ENCODE measurements at places on chromosomes 3 and 15.

- DNase-seq = no peak
Measured at GRCh38 chr3:62211675-62212429, 161.5 kb downstream of the FEZF2 start.

GRCh38 chr3:98536456-98537017, 4.8 kb downstream of the GPR15 start:
- DNase-seq = no peak

DNA sequence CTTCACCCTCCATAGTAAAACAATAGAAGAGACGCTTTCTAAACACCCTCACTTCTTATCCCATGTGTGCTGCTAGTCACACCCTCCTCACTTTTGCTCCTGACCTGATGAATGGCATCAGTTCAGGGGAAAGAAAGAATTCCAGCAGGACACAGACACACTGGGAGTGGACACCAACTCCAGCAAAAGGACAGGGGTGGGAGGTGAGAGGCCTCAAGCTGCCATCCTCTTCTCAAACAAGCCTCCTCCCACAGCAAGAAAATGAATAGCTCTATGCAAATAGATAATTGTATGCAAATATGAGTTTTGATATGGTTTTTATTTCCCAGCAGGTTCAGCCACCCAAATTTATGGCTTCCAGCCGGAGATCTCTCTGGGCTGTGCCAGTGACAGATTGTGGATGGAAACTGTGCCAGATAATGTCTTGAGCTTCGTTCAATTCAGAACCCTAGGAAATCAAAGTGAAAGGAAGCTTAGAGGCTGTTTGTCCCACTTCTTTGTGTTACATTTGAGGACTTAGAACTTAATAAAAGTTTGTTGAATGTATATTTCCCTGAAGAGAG, 209.3 kb upstream of the PPP2R3A start:
- DNase-seq = no peak

- no peak for DNase-seq
Measured at GRCh38 chr3:107855710-107856109, 235.1 kb downstream of the CD47 start.

- no peak for DNase-seq
Measured at GRCh38 chr15:98870788-98871187, 136.8 kb downstream of the PGPEP1L start.

DNA sequence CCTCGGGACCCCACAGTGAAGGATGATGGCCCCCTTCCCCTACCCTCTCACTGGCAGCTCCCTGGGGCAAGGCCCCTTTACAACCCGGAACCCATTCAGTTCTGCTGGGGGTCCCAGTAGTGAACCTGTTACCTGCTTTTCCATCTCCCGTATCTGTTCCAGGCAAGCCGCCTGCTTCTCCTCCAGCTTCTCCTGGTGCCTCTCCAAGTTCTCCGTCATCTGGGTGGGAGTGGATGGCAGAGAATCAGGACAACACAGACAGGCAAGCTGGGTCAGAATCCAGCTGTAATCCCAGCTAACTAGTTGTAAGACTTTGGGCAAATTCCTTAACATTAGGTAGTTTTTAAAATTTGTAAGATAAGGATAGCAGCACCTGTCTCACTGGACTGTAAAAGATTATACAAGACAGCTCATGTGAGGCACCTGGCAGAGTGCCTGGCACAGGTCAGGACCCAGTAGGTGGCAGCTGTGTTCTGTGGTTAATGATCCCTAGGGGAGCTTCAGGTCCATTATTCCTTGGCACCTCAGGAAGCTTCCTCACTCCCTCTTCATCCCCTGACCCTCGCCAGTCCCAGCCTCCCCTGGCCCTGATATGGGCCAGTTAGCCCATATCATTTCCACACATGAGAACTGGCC, 6.4 kb upstream of the ANKRD63 start:
- DNase-seq = no peak

DNA sequence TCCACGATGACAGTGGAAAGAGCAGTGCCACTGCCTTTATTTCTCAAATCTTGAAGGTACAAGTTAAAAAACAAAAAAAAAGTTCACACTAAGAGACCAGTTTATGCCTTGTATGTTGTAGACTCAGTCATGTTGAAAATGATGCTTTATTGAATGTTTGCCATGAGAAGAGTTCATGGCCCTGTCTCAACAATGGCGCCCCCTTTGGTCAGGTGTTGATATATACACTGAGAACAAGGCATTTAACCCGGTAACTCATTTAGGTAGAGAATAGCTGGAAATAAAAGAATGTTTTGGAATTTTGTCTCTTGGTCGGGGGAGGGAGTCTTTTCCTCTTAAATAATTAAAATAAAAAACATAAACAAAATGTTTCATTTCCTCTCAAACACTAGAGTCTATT, 145.6 kb upstream of the SLC2A2 start:
- no peak for DNase-seq

DNA sequence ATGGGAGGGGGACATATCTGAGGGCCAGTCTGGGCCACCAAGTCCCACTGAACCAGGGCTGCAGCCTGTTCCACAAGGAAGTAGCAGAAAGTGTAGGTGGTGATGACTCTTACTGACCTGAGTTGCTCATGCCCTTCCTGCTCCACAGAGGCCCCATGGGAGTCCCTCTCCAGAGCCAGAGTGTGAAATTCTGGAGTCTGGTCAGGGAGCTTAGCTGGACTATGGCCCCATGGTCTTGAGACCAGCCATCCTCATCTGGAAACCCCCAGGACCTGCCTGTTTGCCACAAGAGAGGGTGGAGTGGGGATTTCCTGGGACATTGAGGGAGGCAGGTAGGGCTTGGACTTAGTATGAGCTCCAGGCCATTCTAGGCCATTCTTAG, 3.0 kb downstream of the SPINT1 start:
- DNase-seq = no peak

GRCh38 chr3:98892263-98892662, 9.2 kb downstream of the DCBLD2 start:
- no peak for DNase-seq

GRCh38 chr15:44081026-44082013, 113.8 kb downstream of the FRMD5 start:
- DNase-seq = no peak

DNA sequence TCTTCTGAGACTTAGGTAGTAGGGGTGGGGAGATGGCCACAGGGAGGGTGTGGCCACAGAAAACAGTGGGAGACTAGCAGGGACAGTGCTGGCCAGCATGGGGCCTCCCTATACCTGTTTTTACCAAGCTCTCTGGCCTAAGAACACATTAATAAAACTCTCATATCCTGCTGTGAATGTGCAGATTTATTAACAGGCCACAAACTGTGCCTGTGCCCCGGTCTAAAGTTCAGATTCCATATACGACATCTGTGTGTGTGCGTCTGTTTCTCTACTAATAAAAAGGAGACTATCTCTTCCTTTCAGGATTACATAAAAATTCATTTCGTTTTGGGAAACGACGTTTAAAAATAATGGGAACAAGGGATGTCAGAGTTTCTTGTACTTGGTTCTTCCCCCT, 92.8 kb upstream of the ADAMTS17 start:
- DNase-seq = no peak

DNA sequence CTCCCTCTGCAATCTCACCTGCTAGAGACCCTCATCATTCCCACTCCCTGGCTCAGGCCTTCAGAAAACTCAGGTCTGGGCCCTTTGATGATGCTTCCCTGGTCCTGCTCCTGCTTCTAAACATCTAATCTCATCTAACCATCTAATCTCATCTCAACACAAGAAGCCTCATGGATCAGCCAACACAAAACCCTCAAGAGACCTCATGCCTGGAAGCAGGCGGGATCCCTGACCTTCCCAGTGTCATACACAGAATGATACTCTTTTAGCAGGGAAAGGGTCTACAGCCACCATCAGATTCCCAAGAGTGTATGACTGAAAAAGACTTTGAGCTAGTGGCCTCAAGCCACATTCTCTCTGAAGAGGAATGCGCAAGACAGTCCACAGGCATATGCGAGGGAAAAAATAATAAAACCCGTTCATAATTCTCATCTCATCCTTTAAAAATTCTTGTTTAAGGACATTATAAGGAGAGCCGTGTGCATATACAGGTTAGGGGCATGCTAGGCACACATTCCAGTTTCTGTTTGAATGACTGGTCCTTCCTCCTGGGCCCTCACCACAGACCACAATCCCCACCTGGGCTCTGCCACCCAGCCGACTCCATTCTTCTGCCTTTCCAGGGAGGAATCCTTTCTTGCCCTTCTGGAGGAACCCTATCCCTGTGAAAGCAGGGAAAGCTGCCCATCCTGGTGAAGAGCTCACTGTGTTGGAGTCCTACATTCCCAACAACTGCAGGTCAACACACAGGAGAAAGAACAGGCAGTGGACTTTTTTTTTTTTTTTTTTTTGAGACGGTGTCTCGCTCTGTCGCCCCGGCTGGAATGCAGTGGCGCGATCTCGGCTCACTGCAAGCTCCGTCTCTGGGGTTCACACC, 2.2 kb downstream of the ZXDC start:
- DNase-seq = no peak

DNA sequence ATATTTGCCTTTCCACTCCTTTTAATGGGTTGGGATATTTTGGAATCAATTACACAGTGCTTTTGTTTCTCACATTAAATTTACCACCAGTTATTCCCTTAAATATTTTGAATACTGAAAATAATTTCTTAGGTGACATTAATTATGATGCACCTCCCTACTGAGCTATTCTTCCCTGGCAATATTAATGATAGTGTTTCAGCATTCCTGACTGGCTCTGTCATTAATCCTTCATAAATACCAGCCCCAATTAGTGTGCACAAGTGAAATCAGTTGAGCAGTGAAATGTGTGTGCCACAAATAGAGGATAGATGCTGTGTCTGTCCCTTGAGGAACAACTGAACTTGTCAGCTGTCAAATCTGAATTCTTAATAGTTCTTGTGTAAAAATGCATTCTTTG, 304.0 kb downstream of the CACNA2D3 start:
- no peak for DNase-seq

GRCh38 chr15:66389859-66390381, 3.2 kb downstream of the MAP2K1 start:
- DNase-seq = no peak

GRCh38 chr3:18007980-18008379, 265.5 kb upstream of the TBC1D5 start:
- DNase-seq = no peak

DNA sequence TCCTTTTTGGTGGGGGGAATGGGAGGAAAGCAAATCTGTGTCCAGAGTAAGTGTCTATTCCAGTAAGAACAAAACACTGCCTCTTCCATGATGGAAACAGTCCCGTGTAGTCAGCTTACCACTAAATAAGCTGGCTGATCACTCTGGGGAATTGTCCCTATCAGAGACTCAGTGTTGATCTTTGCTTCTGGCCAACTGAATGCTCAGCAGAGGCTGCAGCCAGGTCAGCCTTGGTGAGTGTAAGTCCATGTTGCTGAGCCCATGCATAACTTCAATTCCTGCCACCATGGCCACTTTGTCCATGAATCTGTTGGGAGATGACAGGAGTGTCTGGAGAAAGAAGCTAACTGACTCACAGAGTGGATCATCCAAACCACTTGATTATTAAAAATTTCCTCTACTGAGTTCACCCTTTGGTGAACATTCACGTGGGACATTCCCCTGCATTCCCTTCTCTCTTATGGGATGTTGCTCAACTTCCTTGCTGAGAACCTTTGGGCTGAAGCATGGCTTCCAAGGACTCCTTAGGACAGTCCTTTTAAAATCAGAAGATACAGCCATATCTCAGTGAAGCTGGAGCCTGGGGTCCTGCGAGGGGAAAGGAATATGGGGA, 33.9 kb upstream of the XCR1 start:
- DNase-seq = no peak

GRCh38 chr3:16290827-16291196, 25.8 kb downstream of the OXNAD1 start:
- DNase-seq = no peak

- DNase-seq = no peak
Measured at GRCh38 chr3:134369861-134370596, 4.2 kb downstream of the AMOTL2 start.

- no peak for DNase-seq
Measured at GRCh38 chr15:78408355-78408640, 29.7 kb upstream of the IREB2 start.

GRCh38 chr15:90584841-90585240, 55.1 kb downstream of the CRTC3 start:
- DNase-seq = no peak

- no peak for DNase-seq
Measured at GRCh38 chr3:129984125-129984524, 9.6 kb downstream of the TRH start.
